ENCODE measurements at places on chromosomes 13 and 19. TPM values are rescaled to one million over a fixed set of nuclear protein-coding genes. Genes with fewer than 3 reads are reported as not detected.

- no peak for DNase-seq
Observed at GRCh38 chr13:69579351-69579750, 528.3 kb upstream of the ATXN8OS start.

ADPRHL1 gene
- 1.7 TPM for total RNA-seq

DNA sequence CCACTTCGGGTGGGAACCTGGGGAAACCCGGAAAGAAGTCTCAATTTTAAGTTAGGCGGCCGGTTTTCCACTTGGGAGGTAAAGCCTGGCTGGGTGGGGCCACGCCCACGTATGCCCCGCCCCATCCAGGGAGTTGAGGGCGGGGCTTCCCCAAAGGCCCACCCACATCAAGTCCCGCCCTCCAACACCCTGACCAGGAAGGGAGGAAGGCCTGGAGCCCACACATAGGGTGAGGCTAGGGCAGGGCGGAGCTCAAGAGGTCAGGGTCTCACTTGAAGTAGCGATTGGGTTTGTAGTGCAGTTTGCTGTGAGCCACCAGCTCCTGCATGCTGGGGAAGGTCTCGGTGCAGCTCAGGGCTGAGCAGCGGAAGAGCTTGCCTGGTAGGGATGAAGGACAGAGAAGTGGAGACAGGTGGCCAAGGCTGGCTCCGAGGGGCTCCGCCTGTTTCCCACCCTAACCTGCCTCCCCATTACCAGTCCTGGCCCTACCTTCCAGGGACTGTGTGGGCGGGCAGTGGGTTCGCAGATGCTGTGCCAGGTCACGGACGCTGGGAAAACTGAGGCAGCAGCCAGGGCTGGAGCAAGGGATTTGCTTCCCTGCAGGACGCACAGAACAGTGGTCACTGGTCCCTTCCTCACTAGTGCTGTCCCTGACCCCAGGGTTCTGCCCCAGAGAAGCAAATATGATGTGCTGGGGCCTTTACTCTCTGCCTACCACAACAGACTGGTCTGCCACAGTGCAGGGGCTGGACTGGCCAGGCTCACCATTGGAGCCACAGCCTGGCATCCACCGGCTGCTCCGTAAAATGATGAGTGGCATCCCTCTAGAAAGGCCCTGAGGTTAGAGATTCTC is 1.6 kb downstream of the ZNF414 start:
- DNase-seq, result no peak

DNA sequence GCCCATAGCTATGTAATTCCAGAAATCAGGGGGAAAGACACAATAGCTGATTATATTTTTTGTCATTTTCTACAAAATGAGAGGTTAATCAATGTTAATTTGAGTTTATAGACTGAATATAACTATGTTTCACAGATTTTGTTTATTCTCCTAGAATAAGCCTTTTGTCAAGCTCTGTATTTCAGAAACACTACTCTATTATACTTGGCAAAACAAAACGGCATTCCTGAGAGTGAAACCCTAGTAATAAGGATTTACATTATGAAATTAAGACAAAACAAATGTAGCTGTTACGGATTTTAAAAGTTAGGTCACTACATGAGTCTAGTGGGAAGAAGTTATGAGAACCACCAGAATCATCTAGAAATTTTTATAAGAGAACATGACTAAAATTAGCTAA is 334.2 kb downstream of the KLF12 start:
- no peak for DNase-seq

KBTBD7 gene
- 5.9 TPM for total RNA-seq

CLEC4M gene
- not detected for total RNA-seq

GPC5 gene
- 1.7 TPM for total RNA-seq

DNA sequence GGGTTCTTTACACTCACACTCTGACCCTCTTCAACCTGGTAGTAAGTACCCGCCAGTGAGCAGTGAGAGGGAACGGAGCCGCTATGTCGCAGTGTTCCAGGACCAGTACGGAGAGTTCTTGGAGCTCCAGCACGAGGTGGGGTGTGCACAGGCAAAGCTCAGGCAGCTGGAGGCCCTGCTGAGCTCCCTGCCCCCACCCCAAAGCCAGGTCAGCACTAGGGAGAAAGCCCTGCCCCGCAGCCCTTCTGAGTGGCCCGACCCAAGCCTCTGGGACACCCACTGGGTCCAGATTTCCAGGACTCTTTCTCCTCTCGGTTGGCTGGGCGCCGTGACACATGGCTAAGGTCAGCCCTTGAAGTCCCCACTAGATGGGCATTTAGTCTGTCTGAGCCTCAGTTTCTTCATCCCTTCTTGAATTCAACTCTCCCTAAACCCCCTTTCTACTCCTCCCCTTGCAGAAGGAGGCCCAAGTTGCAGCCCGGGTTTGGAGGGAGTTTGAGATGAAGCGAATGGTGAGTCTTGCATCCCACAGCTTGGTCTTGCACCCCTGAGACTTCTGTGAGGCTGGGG is 1.9 kb downstream of the OCEL1 start:
- no peak for DNase-seq

DNA sequence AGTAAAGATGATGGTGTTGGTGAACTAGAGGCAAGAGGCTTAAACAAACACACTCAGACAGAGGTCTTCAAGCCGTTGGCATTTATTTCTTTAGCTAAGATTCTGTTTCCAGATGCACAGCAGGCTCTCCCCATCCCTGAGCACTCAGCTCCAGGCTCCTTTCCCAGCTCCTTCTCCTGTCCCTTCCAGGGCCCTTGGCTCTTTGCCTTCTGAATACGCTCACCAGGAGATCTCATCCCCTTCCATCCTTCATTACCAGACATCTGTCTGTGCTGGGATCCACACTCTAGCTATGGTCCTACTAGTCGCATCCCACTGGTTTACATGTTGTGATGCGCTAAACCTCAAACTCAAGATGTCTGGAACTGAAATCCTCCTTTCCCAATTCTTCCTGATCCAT is 25.3 kb upstream of the DOCK9 start:
- no peak for DNase-seq

KIR2DL1 gene
- total RNA-seq, result not detected

- DNase-seq, result no peak
Observed at GRCh38 chr19:4130744-4131438, 7.0 kb upstream of the MAP2K2 start.

- no peak for DNase-seq
Observed at GRCh38 chr13:40313269-40314200, 352.9 kb downstream of the FOXO1 start.

DNA sequence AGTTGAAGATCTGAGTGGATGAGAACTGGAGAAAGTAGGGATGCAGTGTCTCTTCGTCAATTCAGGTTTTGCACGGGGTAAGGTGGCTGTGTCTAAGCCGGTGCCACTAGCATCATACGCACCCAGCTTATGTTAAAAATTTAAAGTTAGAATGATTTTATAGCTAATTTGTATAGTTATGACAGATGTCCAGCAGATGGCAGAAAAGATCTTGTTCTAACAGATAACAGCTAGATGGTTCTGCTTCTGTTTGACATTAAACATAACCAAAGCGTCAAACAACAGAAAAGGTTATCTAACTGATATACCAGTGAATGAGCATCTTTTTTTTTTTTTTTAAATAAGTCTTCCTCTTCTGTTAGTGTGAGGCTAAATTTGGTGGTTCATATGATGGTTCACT is 18.8 kb upstream of the EDDM13 start:
- DNase-seq, result no peak

ANKRD24 gene
- total RNA-seq, result 0.25 TPM

PABPC3 gene
- not detected for total RNA-seq

GSX1 gene
- not detected for total RNA-seq

DNA sequence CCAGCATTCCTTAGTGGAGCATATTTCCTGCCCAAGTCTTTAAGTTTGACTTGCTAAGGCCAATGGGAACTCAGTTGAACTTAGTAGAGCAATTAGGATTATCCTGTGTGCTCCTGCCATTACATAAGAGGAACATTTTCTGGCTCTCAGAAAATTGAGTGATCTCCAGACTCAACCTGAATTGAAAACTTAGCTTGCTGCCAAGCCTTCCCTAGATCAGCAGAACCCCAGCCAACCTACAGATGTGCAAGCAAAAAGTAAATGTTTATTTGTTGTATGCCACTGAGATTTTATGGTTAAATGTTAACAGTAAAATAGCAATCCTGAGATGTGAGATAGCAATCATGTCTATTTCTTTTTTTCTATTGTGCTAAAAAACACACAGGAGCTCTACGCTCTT is 350.9 kb downstream of the OLFM4 start:
- DNase-seq, result no peak

ZNF177 gene
- 0.98 TPM for total RNA-seq

CYP4F8 gene
- 0.98 TPM for total RNA-seq

DNA sequence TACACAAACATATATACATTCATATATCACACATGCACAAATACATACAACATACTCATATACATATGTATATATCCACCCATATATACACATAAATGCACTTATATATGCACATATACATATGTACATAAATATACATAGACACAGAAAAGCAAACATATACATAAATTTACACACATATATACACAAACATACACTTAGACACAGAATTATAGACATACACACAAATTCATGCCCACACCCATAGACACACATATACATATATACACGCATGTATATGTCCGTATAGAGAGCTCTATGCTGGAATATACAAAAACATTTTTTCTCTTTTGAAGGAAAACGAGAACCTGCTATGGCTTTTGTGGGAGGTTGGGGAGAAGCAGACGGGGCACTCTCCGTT is 20.6 kb downstream of the PNMA8A start:
- DNase-seq, result no peak

DNA sequence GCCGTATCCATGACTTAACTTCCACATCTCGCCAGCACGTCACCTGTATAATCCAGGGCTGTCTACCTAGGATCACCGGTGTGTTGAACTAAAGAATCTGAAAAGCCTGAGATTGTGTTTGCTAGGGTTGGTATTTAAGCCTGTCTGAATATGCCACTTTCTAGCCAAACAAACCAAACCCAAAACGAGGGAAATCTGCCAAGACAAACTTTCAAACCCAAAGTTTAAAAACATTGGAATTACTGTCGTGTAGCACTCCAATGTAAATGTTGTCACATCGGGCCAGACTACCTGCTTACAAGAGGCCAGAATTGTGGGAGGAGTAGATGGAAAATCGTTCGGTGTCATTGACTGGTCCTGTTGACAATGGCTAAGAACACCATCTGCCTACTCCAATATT is 747.8 kb downstream of the EFNB2 start:
- no peak for DNase-seq

DNA sequence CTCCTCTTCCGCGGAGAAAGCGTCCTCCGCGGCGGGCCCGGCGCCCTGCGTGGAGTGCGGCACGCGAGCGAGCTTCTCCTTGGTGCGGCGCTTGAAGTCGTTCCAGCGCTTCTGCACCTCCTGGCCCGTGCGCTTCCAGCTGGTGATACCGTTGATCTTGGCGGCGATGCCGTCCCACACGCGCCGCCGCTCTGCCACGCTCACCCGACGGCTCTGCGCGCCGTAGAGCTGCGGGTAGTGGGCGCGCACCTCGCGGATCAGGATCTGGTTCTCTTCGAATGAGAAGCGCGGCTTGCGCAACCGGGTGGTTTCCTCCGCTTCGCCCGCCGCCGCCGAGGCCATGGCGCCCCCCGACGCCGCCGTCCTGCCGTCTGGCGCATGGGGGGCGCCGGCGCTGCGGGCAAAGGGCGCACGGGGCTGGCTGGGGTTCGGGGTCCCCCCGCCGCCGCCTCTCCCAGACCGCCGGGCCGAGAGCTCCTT is 941 bp downstream of the MYPOP start:
- DNase-seq, result no peak

DNA sequence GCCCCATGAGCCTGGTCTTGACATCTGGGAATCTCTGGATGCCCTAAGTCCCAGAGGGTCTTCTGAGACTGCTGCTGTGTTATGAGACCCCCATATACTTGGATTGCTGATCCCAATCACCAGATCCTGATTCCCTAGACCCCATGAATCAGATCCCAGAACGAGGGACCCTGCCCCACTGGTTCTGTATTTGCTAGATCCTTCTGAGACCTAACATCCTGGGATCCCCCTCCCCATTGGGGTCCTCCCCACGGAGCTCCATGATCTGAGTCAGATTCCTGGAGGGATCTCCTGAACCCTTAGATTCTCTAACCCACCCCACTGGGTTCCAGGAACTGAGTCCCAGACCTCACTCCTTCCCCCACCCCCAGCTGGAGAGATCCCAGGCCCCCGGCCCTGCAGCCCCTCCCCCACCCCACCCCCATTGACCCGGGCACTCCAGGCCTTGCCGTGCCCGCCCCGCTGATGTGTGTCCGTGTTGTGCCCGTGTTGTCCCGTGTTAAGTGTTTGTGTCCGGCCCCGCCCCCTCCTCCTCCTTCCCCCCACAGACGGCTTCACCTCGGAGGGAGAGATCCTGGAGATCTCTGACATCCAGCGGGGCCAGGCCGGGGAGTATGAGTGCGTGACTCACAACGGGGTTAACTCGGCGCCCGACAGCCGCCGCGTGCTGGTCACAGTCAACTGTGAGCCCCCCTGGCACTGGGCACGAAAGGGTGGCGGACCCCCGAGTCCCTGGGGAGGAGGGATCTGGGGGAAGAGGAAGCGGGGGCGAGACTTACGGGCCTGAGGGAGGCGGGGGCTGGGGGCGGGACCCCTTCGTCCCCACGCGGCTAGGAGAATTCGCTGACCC is 15.0 kb downstream of the IGLON5 start:
- no peak for DNase-seq

- DNase-seq, result no peak
Observed at GRCh38 chr13:97386801-97387484, 47.0 kb upstream of the RAP2A start.

DNA sequence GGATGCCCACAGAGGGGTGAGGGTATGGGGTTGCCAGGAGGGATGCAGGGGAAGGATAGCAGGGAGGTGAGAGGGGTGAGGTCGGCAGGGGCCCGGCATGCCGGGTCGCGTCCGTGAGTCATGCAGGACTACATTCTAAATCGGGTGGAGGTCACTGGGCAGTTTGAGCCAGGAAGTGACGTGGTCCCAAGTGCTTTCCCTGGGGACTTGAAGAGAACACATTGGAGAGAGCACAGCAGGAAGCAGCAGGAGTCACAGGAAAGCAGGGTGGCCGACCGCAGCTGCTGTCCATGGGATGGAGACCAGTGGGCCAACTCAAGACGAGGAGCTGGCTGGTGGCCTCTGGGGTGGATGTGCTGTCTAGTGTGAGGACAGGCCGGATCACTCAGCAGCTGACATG is 92.0 kb upstream of the WASF3 start:
- DNase-seq, result no peak

- no peak for DNase-seq
Observed at GRCh38 chr13:24271231-24271600, 38.2 kb upstream of the C1QTNF9 start.

MUC16 gene
- under 0.01 TPM for total RNA-seq

ZNF135 gene
- total RNA-seq, result 5.4 TPM

DNA sequence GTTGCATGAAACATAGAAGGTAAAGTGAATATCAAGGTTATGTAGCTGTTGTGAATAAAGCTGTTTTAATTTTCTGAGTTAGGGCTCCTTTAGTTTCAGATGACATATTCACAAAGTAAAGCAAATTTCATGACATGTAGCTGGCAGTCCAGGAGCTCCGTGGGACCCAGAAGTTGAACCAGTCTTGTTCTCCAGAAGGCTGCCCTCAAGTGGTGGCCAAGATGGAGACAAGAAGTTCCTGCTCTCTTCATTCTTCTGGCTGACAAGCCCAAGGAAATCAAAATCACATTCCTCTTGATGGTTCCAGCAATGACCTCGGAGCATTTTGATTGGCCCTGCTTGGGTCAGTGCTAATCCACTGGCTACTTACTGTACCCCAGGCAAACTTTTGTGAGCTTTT is 128.7 kb downstream of the LIG4 start:
- DNase-seq, result no peak

GRCh38 chr13:89628567-89628966 is 1718.9 kb upstream of the MIR17HG start:
- DNase-seq, result no peak

- DNase-seq, result no peak
Observed at GRCh38 chr19:18137657-18138339, 15.2 kb upstream of the PIK3R2 start.

PRSS57 gene
- not detected for total RNA-seq

GRCh38 chr13:23866420-23867026 is 22.7 kb downstream of the MIPEP start:
- DNase-seq, result no peak
